NCI-H2227 treated with DMSO at 0.1 percent for 48 hours (cell line): ENCODE measurements at places on chromosomes 1 and 21.
A peak's percentile ranks its signal among the peaks of the same experiment; 100 is the strongest.

DNA sequence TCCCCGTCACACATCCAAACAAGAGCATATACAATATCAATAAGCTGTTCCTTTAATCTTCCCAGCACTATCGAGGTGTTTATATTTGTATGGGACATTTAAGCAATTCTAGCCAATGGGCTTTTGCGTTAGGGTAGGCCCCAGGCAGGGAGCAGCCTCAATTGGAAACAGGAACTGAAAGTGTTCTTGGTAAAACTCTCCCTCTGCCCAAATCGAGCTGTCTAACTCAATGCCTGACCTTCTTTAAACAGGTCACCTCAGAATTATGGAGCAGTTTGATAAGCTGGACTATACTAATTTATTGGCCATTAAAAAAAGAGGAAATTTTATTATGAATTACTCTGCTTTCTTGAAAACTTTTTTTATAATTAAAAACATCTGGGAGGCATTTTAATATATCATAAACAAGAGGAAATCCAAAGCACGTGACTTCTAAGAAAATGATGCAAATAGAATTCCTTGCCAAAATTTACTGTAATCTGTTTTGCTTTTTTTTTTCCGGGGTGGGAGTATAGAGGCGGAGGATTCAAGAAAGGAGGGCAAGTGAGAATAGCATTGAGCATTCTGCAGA is 498.1 kb downstream of the LMO4 start:
- DNase-seq: no peak

- no peak for DNase-seq
These were observed 37.6 kb downstream of the PRKCZ start for GRCh38 chr1:2087766-2088165.

- no peak for DNase-seq
These were observed 516.9 kb downstream of the ADGRL2 start for GRCh38 chr1:82317671-82318070.

- DNase-seq: peak; percentile 89
These were observed 9.8 kb upstream of the IRF2BP2 start for GRCh38 chr1:234619794-234620247.

DNA sequence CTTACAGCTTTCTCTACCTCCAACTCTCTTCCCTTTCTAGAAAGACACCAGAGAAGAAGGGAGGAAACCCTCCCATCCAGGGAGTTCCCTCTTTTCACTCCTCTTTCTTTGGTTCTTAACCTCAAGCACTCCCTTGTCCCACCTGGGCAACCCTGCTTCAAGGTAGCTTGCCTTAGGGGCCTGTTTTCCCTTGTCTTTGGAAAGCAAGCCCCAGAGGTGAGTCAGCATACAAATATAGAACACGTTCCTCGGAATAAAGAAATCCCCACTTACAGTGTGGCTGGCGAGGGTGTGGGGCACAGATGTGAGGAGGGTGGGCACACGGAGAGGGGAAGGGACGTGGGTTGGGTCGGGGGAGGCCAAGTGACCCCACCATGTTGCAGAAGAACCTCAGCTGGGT is 26.1 kb upstream of the KCNE2 start:
- DNase-seq: no peak

DNA sequence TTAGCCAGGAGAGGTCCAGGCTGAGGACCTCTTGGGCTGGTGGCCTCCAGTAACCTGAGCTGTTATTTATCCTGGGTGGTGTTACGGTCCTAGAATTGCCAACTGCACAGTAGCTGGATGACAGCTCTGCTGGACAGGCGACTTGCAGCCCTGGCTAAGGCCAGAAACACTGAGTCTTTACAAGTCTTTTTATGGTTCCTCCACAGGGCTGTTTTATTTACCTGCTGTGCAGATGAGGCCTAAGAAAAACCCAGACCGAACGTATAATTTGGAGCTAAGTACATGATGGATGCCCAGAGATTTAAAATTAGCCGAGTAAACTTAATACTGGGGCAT is 30.4 kb upstream of the LRRC38 start:
- no peak for DNase-seq

- DNase-seq: no peak
These were observed 47.8 kb downstream of the PRRX1 start for GRCh38 chr1:170711682-170712081.

GRCh38 chr21:28496517-28496916 is 496.2 kb downstream of the LTN1 start:
- DNase-seq: no peak

- no peak for DNase-seq
These were observed 169.3 kb downstream of the ST6GALNAC5 start for GRCh38 chr1:77036560-77036959.

DNA sequence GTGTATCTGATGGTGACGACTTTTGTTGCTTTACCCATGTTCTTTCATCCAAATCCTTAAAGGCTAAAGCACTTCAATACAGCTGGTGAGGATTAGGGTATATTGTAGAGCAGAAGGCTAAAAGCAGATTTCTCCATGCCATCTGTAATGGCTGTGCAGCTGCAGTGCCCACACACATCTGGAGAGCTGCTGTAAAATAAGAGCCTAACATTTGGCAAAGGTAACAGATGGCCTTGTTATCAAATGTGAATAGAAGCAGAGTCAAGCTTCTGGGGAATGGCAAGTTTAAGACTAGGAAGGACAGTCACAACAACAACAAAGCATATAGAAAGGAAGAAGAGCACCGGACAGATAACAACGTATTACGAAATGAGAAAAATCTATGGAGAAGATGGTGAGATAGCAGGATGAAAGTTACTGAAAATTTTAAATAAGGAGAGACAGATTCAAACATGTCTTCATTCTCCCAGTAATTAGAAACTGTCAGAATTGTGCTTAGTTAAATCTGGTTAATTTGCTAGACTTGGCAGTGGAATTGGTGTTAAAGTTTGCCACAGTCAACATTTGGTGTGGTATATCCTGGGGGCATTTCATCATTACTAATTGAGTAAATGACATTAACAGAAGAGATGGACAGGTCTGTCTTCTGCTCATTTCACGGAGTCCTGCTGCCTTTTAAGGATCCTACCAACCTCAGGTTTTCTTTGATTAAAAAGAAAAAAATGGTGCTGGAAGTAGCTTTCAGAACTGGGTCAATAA is 1093.2 kb downstream of the ADGRL2 start:
- no peak for DNase-seq

- no peak for DNase-seq
These were observed 184.3 kb upstream of the RGS18 start for GRCh38 chr1:191974004-191974403.

DNA sequence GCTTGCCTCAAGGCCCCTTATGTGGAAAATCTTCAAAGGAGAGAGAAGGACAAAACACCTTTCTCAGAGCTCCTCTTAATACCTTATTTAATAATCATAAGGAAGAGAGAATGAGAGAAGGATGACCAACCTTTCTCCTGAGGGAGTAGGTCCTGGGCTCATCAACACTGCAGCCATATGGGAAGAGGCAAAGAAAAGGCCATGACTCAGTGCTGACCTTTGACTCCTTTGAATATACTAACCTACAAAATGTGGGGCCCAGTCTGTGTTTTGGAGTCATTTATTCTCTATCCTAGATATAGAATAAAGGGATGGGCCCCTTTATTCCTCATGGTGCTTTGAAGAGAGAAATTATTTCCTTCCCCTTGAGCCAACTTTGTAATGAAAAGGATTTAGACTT is 38.3 kb downstream of the CAMSAP2 start:
- DNase-seq: no peak
